ENCODE measurements at places on chromosomes 2 and 18.

DNA sequence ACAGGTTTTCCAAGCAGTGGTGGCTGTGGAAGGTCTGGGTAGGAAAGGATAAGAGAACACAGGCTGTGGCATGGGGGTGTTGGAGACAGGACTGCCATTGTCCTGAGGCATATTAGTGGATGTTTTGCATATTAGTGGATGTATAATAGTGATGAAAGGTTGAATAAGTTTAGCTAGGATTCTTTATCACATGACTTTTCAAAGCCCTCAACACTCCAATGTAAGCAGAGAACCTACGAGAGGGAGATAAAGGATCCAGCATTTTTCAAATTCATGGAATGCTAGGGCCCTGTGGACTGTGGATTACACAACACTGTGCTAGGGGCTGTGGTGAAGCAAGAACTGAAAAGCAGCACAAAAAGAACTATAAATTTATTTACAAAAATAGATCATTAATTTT is 63.2 kb downstream of the POLE4 start:
- no peak overlapping the region for H3K4me3 ChIP-seq
- no peak for DNase-seq
- no peaks in the 10 kb centered on the region for H3K36me3 ChIP-seq
- H3K27me3 ChIP-seq = no peaks in the 10 kb centered on the region

GRCh38 chr2:30702694-30703093 is 104.6 kb downstream of the CAPN13 start:
- no peak for DNase-seq
- no peak overlapping the region for H3K27ac ChIP-seq
- peaks cover 9% of the 10 kb centered on the region for H3K36me3 ChIP-seq
- H3K4me3 ChIP-seq = no peak overlapping the region
- H3K4me1 ChIP-seq = no peaks in the 10 kb centered on the region

GRCh38 chr18:31487246-31488015 is 10.5 kb upstream of the DSG2 start:
- peaks cover 2% of the 10 kb centered on the region for H3K27me3 ChIP-seq
- no peak for DNase-seq
- no peaks in the 10 kb centered on the region for H3K4me1 ChIP-seq
- no peaks in the 10 kb centered on the region for H3K36me3 ChIP-seq
- peak overlapping the region; percentile 24 for H3K27ac ChIP-seq

- peaks cover 18% of the 10 kb centered on the region for H3K4me1 ChIP-seq
- no peak overlapping the region for H3K4me3 ChIP-seq
- H3K27me3 ChIP-seq = no peaks in the 10 kb centered on the region
- H3K36me3 ChIP-seq = no peaks in the 10 kb centered on the region
- no peak overlapping the region for H3K27ac ChIP-seq
Observed at GRCh38 chr2:18077231-18077630, 198.8 kb downstream of the KCNS3 start.

DNA sequence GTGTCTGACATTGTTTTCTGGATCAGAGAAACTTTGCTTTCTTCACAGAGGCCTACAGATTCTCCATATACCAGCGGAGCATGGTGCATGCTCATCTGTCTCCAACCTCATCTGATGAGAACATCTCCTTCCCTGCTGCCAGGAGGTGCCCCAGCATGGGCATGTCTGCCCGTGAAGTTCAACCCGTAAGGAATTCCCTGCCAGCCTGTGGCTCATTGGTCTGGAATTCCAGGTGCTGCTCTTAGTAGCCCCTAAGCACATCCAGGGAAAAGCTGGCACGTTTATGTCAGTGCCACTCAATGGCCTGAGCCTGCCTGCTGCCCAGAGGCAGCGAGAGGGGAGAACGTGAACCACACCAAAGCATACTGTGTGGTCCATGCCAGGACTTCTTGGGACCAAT is 1.7 kb upstream of the SP100 start:
- no peak overlapping the region for H3K4me3 ChIP-seq
- no peak for DNase-seq
- peaks cover 36% of the 10 kb centered on the region for H3K27me3 ChIP-seq

- peaks cover 3% of the 10 kb centered on the region for H3K36me3 ChIP-seq
- no peak overlapping the region for H3K27ac ChIP-seq
- DNase-seq = no peak
- no peaks in the 10 kb centered on the region for H3K27me3 ChIP-seq
- H3K4me1 ChIP-seq = no peaks in the 10 kb centered on the region
- H3K4me3 ChIP-seq = no peak overlapping the region
Observed at GRCh38 chr18:40258311-40258710, 1696.7 kb upstream of the PIK3C3 start.

- H3K27ac ChIP-seq = no peak overlapping the region
- no peaks in the 10 kb centered on the region for H3K4me1 ChIP-seq
- H3K36me3 ChIP-seq = peaks cover 17% of the 10 kb centered on the region
- DNase-seq = no peak
Observed at GRCh38 chr2:127954857-127955256, 69.1 kb upstream of the AMMECR1L start.

- H3K36me3 ChIP-seq = no peaks in the 10 kb centered on the region
- no peak for DNase-seq
- no peaks in the 10 kb centered on the region for H3K27me3 ChIP-seq
- H3K4me3 ChIP-seq = no peak overlapping the region
- peak overlapping the region; percentile 77 for H3K27ac ChIP-seq
Observed at GRCh38 chr18:9755615-9756014, 47.5 kb downstream of the RAB31 start.

DNA sequence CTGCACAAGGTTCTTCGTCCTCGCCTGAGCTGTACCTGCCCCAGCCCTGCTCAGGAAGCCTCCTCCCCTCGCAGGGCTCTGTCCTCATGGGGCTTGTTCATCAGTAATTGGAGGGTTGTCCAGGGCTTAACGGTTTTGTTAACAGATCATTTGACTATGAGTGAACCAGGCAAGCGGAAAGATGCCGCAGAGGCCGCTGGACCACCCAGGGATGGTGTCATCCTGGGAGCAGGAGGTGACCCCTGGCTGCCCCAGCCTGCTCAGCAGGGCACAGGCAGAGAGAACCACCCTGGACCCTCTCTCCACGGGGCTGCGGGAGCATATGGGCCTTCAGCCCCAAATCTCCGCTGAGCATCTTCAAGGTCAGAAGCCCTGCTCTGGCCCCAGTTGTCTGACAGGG is 264.3 kb downstream of the KLHL29 start:
- H3K27me3 ChIP-seq = no peaks in the 10 kb centered on the region
- H3K4me3 ChIP-seq = no peak overlapping the region
- peaks cover 9% of the 10 kb centered on the region for H3K4me1 ChIP-seq
- no peaks in the 10 kb centered on the region for H3K36me3 ChIP-seq
- H3K27ac ChIP-seq = peak overlapping the region; percentile 84
- DNase-seq = no peak

DNA sequence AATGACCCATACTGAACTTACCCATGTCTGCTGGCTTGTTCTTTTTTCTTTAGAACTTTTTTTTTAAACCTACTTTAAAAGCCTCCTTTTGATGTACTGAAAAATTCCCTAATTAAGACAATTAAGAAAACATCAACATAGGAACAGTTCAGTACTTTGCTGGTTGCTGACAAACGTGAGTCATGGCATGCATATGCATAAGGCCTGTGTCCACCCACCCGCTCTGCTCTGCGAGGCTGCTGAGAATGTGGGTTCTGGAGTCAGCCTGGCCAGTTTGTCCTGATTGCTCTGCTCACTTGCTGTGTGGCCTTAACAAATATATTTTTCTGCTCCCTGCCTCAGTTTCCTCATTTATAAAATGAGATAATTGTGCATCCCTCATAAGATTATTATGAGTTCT is 27.3 kb downstream of the LAMA3 start:
- H3K36me3 ChIP-seq = no peaks in the 10 kb centered on the region
- no peak overlapping the region for H3K4me3 ChIP-seq
- no peaks in the 10 kb centered on the region for H3K27me3 ChIP-seq
- no peaks in the 10 kb centered on the region for H3K4me1 ChIP-seq

GRCh38 chr2:3110994-3111666 is 266.5 kb downstream of the EIPR1 start:
- H3K27ac ChIP-seq = no peak overlapping the region
- peaks cover 10% of the 10 kb centered on the region for H3K4me1 ChIP-seq
- no peaks in the 10 kb centered on the region for H3K36me3 ChIP-seq
- no peaks in the 10 kb centered on the region for H3K27me3 ChIP-seq

DNA sequence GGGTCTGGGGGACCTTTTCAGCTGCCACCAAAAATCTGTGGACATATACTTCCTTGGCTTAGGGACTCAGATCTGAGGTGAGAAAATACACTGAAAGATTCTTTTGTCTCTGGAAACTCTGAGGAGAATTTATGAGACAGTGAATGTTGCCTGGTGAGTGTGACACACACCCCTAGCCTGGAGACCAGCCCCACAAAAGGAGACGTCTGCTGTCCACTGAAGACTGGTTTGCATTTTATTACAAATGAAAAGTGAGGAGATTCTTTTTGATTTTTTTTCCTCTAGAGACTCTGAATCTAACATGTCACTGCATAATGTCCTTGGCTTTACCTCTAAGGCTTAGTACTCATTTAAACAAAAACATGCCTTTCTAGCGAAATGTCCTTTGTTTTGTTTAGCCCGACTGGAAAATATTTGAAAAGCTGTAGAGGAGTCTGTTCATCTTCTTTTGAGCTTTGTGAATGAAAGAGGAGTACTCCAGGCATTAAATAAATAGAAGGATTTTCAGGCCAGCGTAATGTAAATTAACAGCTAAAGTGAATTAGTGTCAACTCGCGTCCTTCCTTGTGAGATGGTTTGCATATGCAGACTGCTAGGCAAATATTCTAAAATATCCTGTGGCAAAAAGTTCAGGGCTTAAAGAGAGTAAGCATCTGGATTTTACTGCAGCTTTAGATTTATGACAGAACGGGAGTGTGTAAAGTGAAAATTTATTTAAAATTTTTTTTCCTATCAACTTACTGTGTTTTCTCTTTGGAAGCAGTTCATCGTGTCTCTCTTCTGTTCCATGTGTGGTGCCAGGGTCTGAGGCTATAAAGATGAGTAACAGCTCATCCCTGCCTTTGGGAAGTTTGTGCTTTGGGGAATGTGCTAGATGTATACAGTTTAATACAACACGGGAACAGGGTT is 125.4 kb downstream of the VWA3B start:
- no peak for DNase-seq
- no peaks in the 10 kb centered on the region for H3K27me3 ChIP-seq
- peaks cover 13% of the 10 kb centered on the region for H3K4me1 ChIP-seq
- peak overlapping the region; percentile 93 for H3K27ac ChIP-seq
- no peaks in the 10 kb centered on the region for H3K36me3 ChIP-seq
- H3K4me3 ChIP-seq = peak overlapping the region; percentile 4

GRCh38 chr2:181309586-181309985 is 147.6 kb upstream of the ITGA4 start:
- H3K27ac ChIP-seq = no peak overlapping the region
- no peaks in the 10 kb centered on the region for H3K27me3 ChIP-seq
- no peak for DNase-seq
- peaks cover 48% of the 10 kb centered on the region for H3K4me1 ChIP-seq
- no peaks in the 10 kb centered on the region for H3K36me3 ChIP-seq

Data from neural crest cell (in vitro differentiated cells).